CD4-positive, alpha-beta T cell treated with Interleukin-10 for 1 hour (primary cell): ENCODE measurements at places on chromosomes 1 and 21.

DNA sequence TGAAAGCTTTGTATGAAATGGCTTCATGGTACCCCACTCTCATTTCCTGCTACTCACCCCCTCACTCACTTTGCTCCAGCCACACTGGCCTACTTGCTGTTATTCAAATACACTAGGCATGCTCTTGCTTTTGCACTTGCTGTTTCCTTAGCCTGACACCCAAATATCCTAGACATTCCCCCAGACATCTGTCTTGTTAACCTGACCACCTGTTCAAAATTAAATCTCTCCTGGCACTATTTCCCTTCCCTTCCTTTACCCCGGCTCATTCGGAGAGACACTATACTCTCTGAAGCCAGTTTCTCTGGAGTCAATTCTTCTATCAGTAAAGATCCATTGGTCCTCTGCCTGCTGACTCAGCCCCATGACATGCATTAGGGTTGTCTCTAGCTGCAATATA, 306.0 kb upstream of the SGIP1 start:
- no peak for DNase-seq

DNA sequence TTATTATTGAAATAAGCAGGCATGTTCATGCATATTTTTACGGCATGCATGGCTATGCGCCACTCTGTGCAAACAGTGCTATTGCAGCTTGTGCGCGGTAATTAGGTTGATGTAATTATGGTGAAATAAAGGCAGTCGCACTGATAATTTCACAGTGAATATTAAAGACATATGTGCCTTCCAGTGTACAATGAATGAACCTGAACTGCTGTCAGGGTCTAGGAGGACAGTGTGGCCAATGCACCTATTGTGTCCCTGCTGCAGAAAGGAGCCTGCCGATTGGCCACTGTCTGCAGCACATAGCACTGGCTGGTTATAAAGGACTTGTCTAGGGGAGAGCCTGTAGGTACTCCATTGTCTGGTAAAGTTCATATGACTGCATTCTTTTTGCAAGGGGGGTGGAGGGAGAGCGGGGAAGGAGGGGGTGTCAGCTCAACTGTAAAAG, 340.4 kb downstream of the USP25 start:
- no peak for DNase-seq

- DNase-seq: no peak
Observed at GRCh38 chr1:159867664-159868026, 5.2 kb upstream of the VSIG8 start.

DNA sequence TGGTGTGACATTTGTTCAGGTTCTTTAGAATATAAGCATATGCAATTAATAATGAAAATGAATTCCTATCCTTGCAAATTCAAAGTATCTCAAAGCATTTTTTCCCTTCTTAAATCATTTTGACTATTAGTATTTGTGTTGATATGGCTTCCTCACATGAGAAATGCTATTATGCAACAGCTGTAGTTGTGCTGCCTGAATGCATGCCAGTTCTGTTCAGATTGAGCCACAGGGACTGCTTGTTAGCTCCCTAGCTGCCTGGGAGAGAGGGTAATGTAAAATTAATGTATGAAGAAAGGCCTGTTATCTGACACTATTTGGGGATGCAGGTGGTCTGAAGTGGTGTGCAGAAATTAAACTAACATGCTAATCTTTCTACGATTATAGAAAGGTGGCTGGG, 45.5 kb downstream of the CACHD1 start:
- no peak for DNase-seq

- DNase-seq: no peak
Observed at GRCh38 chr1:47934243-47934805, 62.9 kb downstream of the TRABD2B start.

GRCh38 chr1:41679531-41679930, 195.0 kb upstream of the EDN2 start:
- no peak for DNase-seq

DNA sequence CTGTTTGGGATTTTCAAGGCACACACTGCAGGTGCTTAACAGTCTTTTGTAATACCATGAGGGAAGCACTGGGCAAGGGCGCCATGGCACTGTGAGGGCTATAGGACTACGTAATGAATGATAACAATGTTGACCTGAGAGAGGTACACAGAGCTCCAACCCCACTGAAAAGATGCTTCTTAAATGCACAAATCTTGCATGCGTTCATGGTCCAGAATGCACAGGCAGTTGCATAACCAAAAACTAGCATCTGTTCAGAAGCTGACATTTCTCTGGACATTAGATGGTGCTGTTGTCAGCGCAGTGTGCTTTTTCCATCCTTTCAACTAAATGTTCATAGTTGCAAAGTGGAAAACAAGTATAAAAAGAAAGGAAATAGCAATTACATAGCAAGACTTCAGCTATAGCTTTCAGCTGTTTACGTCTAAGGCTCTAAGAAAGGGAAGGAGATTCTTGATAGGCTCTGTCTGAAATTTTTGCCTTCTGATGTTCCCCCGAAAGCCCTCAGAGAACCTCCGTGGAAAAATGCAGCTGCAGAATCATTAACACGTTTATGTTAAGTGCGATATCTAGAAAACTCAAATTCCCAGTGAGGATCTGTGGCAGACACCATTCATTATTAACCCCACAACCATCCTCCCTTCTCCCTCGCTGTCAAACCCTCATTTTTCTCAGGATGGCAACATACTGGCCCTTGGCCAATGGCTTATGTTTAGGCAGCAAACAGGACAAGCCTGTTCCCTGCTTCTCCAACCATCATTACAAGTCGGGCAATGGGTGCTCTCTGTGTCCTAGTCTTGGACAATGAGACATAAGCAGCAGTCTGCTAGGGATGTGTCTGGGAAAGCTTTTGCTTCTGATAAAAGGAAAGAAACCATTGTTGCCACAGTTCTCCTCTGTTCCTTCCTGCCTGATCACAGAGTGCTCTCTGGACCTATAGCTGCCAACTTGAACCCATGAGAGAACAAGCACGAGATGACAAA, 8.2 kb upstream of the TARBP1 start:
- DNase-seq: peak; percentile 24

- no peak for DNase-seq
Observed at GRCh38 chr1:167330601-167331293, 110.1 kb downstream of the POU2F1 start.

GRCh38 chr21:24115141-24115540, 1492.1 kb downstream of the MRPL39 start:
- DNase-seq: no peak

DNA sequence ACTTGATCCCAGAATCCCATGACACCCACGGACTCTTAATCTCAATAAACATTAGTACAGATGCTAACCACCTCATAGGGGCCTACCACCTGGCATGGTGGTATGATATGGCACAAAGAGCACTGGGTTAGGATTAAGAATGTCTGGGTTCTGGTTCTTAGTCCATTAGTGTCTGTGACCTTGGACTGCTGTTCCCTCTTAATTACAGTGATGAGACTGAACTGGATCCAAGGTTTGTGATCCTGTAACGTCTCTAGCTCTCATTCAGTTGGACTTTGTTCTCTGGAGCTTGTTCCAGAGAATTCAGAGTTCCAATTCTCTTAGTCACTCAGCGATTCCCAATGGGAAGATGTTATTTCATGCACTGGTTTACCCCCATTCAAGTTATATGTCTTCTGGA, 23.6 kb upstream of the PIGC start:
- no peak for DNase-seq

GRCh38 chr1:3772027-3772714, 378 bp upstream of the SMIM1 start:
- peak; percentile 93 for DNase-seq

DNA sequence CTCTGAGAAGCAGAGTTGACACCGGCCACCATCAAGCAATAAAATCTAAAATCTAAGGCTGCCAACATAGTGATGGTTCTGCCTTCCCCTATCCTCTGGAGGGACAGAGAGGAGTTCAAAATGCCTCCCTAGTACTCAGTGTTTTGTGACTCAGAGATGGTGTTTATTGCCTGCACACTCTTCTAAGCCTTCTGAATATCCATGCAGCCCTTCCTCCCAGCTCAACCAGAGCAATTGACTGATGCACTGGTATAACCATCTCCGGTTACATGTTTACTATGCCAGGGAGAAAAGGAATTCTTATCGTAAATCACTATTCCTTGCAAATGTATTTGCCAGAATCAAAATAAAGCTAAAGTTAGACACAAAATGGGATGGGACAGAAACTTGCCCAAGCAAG, 132.9 kb upstream of the RAB4A start:
- DNase-seq: no peak

DNA sequence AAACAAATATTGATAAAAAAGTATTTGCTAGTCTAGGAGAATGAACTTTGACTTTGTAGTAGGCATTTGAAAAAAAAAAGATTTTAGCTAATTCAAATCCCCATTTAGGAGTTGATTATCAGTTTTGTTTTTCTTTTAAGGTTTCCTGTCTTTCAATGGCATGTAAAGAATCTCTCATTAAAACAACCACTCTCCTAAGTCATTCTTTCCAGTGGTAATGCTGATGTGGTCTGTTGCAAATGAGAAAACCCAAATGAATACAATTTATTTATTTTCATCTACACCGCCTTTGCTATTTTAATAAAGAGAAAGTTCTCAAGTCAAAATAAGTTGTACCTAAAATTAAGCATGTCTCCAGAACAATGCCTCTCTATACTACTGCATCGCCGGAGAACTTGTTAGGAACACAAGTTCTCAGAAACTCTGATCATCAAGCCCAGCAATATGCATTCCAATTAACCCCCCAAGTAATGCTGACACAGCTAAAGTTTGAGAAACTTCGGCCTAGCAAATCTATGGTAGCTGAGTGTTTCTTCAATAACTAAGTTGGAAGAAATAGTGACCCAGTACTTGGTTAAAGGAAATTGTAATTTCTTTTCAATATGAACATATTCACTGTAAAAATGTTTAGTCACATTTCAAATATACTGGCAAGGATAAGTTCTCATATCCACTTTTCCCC, 255.1 kb downstream of the PTPRC start:
- no peak for DNase-seq

- DNase-seq: no peak
Observed at GRCh38 chr21:38377165-38378088, 120.6 kb downstream of the KCNJ15 start.

GRCh38 chr1:19255288-19255687, 3.7 kb downstream of the MRTO4 start:
- DNase-seq: no peak

DNA sequence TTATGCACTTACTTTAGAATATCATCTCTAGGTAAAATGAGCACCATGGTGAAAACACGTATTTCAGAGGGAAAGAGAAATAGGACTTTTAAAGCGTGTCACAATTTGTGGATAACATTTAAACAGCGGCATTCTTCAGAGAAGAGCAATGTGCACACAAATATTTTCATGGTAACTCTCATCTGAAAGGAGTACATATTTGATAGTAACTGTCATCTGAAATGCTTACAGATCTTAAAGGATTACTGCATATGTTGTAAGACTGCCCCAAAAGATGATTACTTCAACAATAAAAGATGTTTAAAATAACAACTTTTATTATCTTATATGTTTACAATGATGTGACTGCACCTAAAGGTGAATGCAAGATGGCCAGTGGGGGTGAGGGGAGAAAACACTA, 408.8 kb downstream of the PLA2G4A start:
- DNase-seq: no peak

- DNase-seq: no peak
Observed at GRCh38 chr1:8194481-8195227, 123.3 kb upstream of the SLC45A1 start.

- DNase-seq: no peak
Observed at GRCh38 chr1:22163564-22163963, 20.7 kb upstream of the WNT4 start.

DNA sequence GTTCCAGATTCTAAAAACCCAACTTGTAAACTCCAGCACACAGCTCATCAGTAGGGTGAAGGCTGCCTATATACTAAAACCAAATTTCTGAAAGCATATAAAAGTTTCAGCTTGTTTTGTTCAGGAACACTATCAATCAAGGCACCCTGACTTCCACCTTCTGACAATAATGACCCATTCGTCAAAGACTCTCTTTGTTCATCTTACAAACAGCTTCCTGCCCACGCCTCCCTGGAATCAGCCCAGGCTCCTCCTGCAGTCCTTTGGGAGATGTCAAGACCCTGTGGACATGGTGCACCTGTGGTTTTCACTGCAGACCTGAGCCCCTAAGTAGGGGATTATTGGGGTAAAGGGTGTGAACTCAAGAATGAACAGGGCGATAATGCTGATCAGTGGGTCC, 178.9 kb upstream of the CAMK1G start:
- no peak for DNase-seq

- DNase-seq: no peak
Observed at GRCh38 chr1:200265881-200266280, 144.0 kb downstream of the ZNF281 start.

- DNase-seq: no peak
Observed at GRCh38 chr1:197303463-197303862, 35.4 kb downstream of the CRB1 start.

- DNase-seq: no peak
Observed at GRCh38 chr1:15738416-15739113, 2.5 kb downstream of the SLC25A34 start.

- DNase-seq: no peak
Observed at GRCh38 chr1:31426249-31426922, 13.4 kb downstream of the SERINC2 start.

DNA sequence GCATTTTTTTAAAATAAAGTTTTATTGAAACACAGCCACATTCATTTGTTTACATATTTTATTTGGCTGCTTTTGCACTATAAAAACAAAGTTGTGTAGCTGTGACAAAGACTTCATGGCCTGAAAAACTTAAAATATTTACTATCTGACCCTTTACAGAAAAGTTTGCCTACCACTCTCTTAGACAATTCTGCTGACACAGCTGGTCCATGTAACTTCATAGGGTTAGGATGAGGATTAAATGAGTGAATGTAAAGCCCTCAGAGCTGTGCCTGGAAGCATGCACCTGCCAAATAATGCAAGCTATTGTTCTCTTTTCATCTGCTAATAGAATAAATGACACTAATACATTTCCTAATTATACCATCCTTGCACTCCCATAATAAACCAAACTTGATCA, 67.7 kb downstream of the FCRL5 start:
- no peak for DNase-seq

GRCh38 chr1:245686006-245686405, 531.2 kb downstream of the KIF26B start:
- DNase-seq: no peak

- DNase-seq: peak; percentile 79
Observed at GRCh38 chr1:13725714-13726175, 25.8 kb downstream of the PRDM2 start.

- DNase-seq: no peak
Observed at GRCh38 chr1:115722221-115722620, 46.3 kb downstream of the CASQ2 start.

DNA sequence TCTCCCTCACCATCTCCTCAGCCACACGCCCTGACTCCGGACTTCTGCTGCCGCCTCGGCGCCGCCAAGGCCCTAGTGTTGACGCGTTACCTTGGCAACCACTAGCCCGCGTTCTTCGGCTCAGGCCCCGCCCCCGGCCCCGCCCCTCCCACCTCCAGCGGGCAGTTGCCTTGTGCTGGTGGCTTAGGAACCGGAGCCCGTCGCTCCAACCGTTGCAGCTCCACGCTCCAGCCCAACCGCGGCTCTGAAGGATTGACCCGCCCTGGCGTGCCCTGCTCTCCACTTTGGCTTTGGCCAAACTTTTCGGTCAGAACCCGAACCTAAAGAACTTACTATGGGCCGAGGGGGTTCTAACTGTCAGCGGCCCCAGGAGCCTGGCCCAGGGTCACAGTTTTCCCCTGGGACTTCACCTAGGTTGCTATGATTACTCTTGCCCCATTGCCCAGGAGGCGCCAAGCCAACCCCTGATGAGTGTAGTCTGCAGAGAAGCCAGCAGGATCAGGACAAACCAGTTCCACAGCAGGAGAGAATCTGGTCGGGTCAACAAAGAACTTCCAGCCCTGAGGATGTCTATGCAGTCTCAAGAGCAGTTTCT, at the start of gene CFAP45:
TSS of gene CFAP45 (minus strand) at position 80 of the 595 bp plus-strand sequence. CDS start at position 13, 67 bp downstream.
- peak; percentile 57 for DNase-seq

GRCh38 chr1:228508840-228509415, 21.7 kb downstream of the RNF187 start:
- DNase-seq: no peak
